Heart right ventricle (tissue), 16 donors: ENCODE measurements at places on chromosomes 13 and 19. TPM values are rescaled to one million over a fixed set of nuclear protein-coding genes. Genes with fewer than 3 reads are reported as not detected.

DNA sequence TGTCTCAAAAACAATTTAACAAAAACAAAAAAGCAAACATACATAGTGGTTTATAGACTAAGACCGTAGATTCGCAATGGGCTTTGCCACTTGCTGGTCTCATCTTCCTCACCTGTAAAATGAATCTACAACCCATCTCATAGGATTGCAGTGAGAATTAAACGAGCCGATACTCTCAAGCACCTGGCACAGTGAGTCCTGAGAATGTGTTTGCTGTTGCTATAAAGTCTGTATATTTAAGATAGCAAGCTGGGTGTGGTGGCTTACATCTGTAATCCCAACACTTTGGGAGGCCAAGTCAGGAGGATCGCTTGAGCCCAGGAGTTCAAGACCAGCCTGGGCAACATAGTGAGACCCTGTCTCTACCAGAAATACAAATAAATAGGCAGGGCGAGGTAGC is 22.5 kb downstream of the EXOC3L2 start:
- no peak for DNase-seq

DNA sequence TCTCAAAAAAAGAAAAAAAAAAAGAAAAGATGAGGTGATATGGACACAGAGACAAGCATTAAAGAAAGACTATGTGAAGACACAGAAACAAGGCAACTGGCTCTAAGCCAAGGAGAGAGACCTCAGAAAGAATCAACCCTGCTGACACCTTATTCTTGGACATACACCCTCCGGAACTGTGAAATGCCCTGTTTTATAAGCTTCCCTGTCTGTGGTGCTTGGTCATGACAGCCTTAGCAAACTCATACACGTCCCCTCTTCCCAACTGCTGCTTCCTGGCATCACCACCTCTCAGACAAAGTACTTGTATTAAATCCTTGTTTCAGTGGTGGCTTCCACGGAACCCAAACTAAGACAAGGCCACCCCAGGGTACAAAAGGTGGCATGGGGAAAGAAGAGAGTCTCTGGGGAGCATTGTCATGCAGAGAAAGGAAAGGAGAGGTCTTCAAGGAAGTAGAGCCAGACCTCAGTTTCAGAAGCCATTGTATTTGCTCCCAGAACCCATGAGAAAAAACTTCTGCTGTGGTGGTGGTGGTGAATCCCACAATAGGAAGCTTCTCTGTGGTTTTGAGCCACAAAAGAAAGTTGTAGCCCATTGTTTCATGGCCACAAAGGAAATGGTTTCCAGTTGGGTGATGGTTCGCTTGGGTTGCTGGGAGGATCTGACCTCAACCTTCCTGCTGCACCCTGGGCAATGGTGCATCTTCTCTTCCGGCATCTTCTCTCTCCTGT is 16.3 kb upstream of the TSPAN16 start:
- DNase-seq: no peak

- DNase-seq: no peak
Observed at GRCh38 chr13:88377852-88378251, 706.7 kb downstream of the SLITRK5 start.

DNA sequence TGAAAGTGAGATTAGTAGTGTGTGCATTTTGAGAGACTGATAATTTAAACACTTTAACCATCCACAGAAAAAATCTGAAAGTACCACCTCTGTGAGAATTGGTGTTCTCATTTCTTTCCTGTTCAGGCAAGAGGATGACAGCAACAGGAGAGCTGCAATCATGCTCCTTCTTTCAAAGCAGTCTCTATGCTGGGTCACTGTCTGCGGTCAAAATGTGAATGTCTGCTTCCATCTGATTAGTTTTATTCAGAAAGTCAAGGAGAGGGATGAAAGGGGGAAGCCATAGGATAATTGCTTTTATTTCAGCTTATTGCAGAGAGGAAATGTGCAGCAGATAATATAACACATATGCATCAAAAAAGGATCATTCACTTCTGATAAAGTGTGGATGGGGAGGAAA is 314.0 kb upstream of the GPC6 start:
- no peak for DNase-seq

DNA sequence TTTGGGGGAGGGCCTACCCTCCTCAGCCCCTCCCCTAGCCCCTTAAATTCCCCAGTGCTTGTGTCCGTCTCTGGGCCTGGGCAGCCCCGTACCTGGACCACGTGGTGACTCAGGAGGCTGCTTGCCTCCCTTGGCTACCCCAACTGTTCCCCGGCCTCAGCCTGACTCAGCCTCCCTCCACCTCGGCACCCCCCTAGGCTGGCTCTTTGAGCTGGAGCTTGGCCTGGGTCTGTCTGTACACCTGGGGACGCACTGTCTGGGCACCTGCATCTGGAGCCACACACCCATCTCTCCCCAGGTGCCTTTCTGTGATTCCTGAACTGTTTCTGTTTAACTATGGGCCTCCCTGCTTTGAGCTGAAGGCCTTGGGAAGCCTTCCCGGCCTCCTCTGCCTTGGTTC is 1.8 kb upstream of the KLK14 start:
- no peak for DNase-seq

DNA sequence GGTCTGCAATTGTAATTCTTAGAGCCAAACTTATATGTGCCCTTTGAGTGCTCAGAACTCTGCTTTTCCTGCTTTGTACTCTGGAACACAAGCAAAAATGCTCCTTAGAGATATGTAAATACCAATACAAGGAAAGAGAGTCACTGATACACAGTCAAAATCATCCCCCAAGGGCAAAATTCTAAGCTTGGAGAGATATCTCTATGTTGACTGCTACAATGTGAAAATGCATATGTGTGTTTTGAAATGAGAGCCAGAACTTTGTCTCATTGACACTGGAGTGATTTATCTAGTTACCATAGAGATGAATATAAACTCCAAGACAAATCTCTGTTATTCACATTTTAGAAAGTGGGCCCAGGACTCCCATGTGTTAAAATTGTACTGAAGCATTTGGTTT is 494.8 kb upstream of the SLITRK1 start:
- DNase-seq: no peak

- no peak for DNase-seq
Observed at GRCh38 chr13:99749271-99750019, 222.1 kb downstream of the ZIC5 start.

DNA sequence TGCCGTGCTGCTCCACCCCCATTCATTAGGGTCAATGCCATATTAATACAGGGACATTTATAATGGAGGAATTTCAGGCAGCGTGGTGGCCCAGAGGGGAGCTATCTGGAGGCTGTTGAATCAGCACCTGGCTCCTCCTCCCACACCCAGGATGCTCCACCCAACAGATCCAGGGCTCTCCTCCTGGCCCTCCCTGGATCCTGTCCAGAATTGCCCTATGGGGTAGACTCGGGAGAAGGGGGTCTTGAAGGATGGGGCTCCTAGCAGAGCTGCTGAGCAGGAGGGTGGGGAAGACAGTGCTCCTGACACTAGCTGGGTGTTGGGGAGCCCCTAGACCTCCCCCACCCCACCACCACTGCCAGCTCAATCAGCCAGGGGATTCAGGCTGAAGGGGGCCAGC is 5.2 kb upstream of the OR10H5 start:
- DNase-seq: no peak

- DNase-seq: peak; percentile 90
Observed at GRCh38 chr13:21176215-21176981, at the start of the genes MRPL57 and SKA3. Gene MRPL57, plus strand, starts transcription at chr13:21176658. Its CDS starts 259 bp downstream, at chr13:21176917. Gene SKA3, minus strand, starts transcription at chr13:21176552. Its CDS starts 75 bp downstream, at chr13:21176477.

DNA sequence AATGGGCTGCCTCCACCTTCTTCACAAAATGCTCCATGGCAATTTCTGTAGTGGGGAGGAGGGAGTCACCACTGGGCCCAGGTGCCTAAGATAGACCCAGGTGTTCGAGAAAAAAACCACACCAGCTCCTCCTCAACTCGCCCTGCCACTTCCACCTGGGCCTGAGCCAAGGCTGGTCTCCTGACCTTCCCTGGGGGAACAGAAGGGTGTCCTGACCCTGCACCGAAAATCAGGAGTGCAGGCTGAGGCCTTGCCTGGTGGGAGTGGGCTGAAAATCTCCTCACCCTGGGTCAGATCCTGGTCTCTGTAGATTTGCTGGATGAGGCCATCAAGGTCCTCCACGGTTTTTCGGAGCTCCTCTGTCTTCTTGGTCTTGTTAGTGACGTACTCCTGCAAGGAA is 17.6 kb upstream of the AKAP8 start:
- DNase-seq: no peak

GRCh38 chr13:46668302-46668720 is 115.3 kb downstream of the LRCH1 start:
- DNase-seq: peak; percentile 36

DNA sequence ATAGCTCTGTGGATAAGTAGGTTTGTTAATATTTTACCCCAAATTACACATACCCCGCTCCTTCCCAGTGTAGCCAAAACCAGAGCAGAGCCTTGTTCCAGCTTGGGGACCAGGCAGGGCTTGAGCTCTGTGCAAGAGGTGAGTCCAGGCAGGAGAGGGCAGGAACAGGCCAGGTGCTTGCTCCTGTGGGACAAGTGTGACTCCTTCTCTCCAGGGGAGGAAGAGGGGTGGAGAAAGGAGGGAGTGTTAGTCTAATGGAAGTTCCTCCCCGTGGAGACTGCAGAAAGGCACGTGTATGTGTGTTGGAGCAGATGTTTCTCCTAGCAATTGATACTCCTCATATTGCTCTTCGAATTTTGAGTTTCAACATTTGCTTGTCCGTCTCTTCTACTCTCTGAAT is 201.0 kb downstream of the FGF9 start:
- no peak for DNase-seq

DNA sequence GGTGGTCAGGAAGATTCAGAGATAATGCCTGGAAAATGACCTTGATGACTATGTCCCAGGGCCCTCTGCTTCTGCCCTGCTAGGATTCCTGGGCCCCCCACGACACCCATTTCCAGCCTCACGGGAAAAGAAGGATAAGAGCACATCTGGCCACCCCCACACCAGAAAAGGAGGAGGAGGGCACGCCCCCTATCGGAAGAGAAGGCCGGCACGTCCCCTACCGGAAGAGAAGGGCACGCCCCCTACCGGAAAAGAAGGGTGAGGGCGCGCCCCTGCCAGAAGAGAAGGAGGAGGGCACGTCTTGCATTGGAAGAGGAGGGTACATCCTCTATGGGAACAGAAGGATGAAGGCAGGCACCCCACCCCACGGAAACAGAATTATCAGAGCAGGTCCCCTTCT is 84.3 kb downstream of the IER2 start:
- DNase-seq: peak; percentile 35

DNA sequence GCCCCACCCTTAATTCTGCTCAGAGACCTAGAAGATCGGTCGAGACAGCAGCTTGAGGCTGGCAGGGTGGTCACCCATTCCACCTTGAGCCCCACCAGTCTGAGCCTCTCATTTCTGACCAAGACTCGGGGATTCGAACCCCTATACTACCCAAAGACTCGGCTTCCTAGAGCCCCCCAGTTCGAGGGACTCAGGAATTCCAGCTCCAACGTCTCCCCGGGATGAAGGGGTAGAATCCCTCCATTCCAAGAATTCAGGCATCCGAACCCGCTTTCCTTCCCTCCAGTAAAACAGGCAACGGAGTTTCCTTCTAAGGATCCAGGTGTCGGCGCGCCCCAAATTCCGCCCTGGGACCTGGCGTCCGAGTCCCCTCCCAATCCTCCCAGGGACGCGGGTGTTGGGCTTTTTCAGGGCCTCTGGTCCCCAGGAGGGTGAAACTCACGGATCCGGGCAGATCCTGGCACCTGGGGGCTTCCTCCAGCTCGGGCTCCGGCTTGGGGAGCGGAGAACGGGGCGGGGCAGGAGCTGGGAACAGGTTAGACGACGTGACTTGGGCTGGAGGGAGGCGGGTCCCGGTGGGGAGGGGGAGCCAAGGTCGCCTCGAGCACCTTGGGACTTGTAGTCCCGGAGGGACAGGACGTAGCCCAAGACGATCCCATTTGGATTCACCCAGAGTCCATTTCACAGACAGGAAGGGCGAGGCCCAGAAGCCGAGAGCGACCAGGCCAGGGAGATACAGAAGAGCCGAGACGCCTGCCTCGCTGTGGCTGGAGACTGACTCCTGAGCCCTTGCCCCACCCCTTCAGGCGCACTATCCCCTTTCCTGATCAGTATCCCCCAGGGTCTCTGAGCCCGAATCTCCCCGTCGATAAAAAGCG is at the start of gene PPP1R13L:
Gene PPP1R13L (minus strand): TSS at position 513 of the 878 bp plus-strand sequence. CDS start 6,751 bp downstream, outside the sequence.
- peak; percentile 87 for DNase-seq

GRCh38 chr13:77514336-77514726 is 21.2 kb upstream of the SCEL start:
- no peak for DNase-seq

The DMKN gene
- total RNA-seq: 15.7 TPM

The C19orf18 gene
- total RNA-seq: 2.0 TPM

The PGLYRP1 gene
- total RNA-seq: not detected

The CASP14 gene
- total RNA-seq: not detected

The FFAR1 gene
- total RNA-seq: not detected

The BCL2L12 gene
- 7.8 TPM for total RNA-seq

The ADGRE3 gene
- not detected for total RNA-seq

The PCP2 gene
- total RNA-seq: 3.8 TPM

The PRRG2 gene
- total RNA-seq: 0.34 TPM

The ZNF564 gene
- total RNA-seq: 8.3 TPM
